ENCODE measurements at places on chromosomes 7 and 10.

GRCh38 chr7:133275446-133276095, 22.7 kb downstream of the EXOC4 start:
- DNase-seq = no peak

- DNase-seq = no peak
These were observed 8.4 kb downstream of the AQP1 start for GRCh38 chr7:30920021-30920583.

GRCh38 chr10:20911626-20912025, 14.5 kb upstream of the NEBL start:
- DNase-seq = no peak

DNA sequence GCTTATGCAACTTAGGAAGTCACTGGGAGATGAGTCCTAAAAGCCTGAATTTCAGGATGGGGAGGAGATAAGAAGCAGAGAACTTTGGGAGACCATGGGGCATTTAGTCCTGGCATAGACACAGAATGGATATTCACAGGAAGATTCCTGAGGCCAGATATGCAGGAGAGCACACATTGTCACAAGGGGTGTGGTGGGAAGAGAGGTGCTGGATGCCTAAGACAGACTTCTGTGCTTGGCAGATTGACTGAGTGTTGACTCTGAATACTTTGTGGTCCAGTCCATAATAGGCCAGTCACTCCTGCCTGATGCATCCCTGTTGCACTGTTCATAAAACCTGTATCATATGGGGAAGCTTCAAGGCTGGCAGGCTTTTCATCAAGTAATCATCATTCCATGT, 18.5 kb downstream of the SRI start:
- no peak for DNase-seq

DNA sequence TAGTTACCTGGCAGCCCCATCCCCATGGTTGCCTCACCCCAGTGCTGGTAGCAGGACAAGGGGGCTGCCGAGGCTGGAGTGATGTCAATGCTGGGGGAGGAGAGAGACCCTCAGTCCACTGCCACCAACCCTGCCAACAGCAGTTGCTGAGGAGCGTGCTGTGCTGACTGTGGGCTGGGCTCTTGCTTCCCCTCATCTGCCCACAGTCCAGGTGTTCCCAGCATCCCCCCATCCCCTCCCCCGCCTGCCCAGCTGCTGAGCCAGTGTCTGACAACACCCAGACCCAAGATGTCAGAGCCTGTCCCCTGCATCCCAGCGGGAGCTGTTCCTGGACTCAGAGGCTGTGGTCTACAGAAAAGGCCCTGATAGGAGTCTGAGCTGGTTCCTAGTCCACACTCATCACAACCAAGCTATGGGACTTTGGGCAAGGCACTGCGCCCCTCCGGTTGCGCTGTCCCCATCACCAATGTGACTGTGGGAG, 14.6 kb upstream of the PSAP start:
- DNase-seq = no peak

DNA sequence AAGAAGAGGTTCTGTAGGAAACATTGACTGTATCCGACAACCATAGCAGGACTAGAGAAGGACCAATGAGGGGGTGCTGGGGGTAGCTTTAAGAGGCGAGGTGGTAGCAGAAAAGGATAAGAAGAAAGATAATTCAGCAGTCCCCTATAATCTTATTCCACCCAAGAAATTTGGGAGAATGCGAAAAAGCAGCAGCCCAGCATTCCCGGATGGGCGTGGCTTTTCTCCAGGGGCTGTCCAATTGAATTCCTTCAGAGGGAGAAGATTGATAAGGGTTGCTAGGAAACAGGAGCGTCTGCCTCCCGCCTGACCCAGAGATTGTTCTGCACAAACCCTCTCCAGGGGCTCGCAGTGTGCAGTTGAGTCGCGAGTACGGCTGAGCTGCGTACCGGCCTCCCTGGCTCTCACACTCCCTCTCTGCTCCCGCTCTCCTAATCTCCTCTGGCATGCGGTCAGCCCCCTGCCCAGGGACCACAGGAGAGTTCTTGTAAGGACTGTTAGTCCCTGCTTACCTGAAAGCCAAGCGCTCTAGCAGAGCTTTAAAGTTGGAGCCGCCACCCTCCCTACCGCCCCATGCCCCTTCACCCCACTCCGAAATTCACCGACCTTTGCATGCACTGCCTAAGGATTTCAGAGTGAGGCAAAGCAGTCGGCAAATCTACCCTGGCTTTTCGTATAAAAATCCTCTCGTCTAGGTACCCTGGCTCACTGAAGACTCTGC, at the start of gene GRM3:
Gene GRM3, plus strand, starts transcription at position 349 of the 721 bp plus-strand sequence. CDS start 121,237 bp downstream, outside the sequence.
- no peak for DNase-seq

GRCh38 chr7:70406186-70406949, 725.6 kb upstream of the GALNT17 start:
- DNase-seq = no peak

DNA sequence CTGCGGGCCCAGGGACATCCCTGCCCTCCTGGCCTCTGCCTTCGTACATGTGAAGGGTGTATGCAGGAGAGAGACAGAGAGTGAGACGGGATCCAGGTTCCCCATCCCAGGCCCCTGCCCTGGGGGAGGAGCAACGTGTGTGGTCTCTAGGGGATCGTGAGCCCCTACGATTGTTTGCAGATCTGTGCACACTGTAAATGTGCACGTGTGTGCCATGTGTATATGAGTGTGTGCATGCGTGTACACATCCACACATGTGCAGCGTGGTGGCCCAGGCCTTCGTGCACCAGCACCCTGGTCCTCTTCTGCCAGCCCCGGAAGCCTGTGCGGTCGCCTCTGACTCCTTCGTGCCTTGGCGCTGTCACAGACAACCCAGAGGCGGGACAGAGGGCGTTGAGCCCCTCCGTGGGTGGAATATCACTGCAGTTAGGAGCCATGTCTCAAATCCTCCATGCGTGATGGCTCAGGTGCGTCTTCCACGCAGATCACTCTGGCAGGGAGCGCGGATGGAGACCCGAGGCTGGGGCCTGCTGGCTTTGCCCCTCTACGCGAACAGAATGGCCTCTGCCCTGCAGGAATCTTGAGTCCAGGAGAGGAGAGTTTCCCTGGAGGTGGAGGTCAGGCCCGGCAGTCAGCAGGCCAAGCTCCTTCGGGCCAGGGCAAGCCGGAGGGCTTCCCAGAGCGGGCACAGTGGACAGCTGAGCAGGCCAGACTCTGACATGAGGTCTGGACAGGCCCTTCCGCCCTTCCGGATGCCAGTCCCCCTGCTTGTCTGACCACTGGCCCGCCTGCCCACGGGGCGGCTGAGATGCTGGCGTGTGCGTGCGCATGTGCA, 97.5 kb downstream of the UNCX start:
- DNase-seq = no peak

DNA sequence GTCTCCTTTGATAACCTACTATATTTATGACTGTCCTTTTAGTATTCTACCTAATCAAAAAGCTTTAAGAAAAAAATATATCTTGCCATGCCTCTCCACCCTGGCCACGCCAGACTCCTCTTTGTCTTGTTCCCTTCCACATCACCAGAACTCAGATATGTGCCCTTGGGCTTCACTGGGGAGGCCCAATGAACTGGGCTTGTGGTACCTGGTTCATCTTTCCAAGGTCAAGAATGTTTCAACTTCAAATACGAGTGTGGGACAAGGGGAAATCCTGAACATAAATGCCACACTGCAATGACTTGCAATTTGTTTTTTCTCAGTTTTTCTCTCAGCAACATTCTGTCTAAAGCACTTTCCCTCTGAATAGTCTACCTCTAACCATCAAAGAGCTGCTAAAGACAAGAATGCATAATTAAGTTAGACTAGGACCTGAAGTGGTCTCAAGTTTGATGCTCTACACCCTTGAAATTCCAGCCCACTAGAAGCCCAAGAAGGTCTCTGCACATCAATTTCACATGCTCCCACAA, 9.9 kb downstream of the ERCC6 start:
- no peak for DNase-seq

- no peak for DNase-seq
These were observed 60.6 kb upstream of the SHH start for GRCh38 chr7:155872678-155873369.

- DNase-seq = no peak
These were observed 73.1 kb downstream of the LANCL2 start for GRCh38 chr7:55438085-55438756.

GRCh38 chr7:67346126-67346525, 349.5 kb downstream of the TYW1 start:
- no peak for DNase-seq

DNA sequence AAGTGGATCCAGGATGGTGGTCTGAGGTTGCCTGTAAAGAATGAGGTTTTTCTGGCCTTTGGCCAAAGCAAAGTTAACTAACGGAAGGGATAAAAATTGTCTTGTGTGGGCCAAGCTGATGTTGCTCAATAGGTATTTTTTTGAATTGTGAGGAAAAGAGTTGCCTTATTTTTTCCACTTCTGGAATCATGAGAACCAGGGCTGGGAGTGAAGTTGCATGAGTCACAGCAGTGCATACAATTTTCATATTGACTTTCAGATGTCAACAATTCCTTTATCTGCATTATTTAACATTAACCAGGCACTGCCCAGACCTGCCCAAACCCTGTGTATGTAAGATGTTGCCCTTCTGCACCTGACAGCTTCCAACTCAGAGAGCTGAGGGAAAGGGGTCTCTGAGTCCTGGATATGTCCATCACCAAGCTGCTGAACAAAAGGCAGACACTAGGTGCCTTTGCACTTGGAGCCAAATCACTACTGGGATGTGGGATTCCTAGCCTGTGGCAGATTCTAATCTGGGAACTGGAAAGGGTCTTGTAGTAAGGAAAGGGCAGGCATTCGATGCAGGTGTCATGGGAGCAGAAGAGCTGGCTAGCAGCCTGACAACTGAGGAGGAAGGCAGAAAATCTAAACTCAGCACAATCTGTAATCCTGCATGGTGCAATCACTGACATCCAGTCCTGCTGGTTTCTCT, 52.3 kb upstream of the SLC35B4 start:
- DNase-seq = no peak

GRCh38 chr10:49369216-49370162, 26.4 kb downstream of the DRGX start:
- DNase-seq = no peak

GRCh38 chr10:26485150-26485941, 47.2 kb downstream of the APBB1IP start:
- DNase-seq = no peak

- DNase-seq = no peak
These were observed 15.4 kb upstream of the GRB10 start for GRCh38 chr7:50798126-50798525.

DNA sequence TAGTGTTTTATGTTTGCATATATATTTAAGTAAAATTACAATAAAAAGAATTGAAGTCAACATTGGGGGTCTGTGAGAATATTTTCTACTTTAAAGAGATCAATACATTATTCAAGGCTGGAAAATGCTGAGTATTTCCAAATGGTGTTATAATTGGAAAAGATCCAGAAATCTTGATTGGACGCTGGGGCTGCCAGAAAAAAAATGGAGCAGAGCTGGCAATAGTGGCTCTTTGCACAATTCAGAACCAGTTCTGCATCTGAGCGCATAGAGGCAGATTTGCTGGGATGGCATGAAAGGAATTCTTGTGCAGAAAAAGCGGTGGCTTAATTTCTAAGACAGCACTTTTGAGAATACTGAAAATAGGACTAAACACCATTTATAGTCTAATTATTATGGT, 10.8 kb upstream of the VWC2 start:
- DNase-seq = no peak

DNA sequence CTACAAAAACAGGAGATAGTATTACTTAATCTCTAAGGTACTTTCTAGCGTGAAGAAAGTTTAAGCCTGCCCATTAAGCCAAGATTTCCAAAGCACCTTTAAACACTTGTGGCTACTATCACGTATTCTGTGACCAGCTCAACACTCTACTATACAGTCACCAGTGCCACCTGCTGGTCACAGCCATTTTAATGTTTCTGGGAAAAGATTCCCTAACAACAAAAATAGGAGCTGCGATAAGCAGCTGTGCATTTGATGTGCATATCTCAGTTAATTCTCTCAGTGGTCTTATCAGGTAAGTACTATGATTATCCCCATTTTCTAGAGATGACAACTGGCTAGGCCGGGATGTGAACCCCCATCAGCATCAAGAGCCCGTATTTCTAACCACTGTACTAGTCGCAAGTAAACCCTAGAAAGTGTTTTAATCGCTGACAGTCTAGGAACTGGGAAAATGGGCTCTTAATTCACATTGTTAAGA, 860 bp downstream of the SEC31B start:
- no peak for DNase-seq

DNA sequence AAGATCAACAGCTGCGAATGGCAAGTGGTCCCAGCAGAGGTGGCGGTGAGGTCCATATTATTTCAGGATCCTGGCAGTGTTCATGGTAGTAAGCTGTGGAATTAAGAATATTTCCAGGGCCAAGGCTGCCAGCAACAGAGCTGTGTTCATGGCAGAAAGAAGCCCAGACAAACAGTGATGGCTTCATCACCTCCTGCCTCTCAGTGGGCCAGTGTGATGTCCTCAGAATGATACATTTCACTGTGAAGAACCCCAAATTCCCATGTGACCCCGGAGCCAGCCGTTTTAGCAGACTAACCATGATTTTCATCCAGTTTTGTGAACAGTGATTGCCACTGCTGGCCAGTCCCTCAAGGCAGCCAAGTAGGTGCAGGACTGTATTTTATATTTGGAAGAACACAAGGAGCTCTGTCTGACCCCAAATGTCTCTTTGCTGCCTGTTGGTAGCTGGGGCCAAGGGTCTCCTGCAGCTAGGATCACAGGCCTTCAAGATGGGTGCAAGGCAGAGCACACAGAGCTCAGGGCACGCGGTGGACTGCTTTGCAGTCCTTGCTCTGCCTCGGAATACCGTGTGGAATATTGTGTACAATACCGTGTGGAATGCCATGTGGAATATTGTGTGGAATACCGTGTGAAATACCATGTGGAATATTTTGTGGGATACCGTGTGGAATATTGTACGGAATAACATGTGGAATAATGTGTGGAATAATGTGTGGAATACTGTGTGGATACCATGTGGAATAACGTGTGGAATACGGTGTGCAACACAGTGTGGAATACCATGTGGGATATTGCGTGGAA, 132.3 kb upstream of the CHST15 start:
- no peak for DNase-seq

DNA sequence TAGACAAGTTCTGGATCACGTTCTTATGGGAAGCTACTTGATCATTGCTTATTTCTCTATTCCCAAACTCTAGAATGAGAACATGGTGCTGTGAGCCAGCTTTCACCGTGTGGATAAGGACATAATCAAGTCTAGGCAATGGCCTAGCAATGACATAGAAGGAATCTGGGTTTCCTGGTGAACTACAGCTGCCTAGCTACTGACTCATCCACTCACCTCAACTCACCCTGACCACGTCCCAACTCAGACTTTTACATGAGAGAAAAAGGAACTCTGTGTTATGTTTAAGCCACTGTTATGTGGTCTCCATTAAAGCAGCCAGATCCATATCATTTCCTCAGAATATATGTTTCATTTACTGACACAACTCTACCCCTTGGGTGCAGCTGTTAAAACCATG, 18.8 kb upstream of the MET start:
- DNase-seq = no peak

DNA sequence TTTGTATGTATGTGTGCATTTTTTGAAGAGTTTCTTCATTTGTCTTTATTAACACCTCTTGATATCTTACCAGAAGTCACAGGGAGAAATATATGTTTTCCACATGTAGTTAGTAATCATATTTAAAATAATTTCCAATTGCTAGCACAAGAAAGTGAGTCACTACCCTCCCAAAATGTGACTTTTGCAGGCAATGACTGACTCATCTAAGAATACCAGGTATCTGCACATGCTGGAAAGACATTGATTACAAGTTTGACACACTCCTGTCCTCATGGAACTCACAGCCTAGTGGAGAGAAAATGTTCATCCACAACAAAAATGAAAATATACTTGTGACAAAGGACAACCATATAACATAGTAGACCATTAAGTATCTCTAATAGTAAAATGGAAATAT, 82.9 kb downstream of the SEMA3D start:
- DNase-seq = no peak

All from esophagus squamous epithelium (tissue), 5 donors.